Non-pigmented ciliary epithelial cell (primary cell): ENCODE measurements at places on chromosomes 1 and 21.
A peak's percentile ranks its signal among the peaks of the same experiment; 100 is the strongest.

DNA sequence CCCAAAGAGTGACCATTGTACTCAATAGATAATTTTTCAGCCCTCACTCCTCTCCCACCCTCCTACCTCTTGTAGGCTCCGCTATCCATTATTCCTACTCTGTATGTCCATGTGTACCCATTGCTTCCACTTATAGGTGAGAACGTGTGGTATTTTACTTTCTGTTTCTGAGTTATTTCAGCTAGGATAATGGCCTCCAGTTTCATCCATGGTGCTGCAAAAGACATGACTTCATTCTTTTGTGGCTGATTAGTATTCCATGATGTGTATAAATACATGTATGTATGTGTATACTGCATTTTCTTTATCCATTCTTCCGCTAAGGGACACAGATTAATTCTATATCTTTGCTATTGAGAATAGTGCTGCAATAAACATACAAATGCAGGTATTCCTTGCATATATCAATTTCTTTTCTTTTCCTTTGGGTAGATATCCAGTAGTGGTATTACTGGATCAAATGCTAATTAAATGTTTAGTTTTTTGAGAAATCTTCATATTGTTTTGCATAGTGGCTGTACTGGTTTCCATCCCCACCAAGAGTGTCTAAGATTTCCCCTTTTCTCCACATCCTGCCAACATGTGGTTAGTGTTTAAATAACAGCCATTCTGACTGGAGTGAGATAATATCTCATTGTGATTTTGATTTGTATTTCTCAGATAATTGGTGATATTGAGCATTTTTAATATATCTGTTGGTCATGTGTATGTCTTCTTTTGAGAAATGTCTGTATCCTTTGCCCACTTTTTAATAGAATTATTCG is 4.9 kb downstream of the LY9 start:
- DNase-seq = no peak

- DNase-seq = no peak
Observed at GRCh38 chr1:86733340-86733739, 29.0 kb downstream of the SH3GLB1 start.

DNA sequence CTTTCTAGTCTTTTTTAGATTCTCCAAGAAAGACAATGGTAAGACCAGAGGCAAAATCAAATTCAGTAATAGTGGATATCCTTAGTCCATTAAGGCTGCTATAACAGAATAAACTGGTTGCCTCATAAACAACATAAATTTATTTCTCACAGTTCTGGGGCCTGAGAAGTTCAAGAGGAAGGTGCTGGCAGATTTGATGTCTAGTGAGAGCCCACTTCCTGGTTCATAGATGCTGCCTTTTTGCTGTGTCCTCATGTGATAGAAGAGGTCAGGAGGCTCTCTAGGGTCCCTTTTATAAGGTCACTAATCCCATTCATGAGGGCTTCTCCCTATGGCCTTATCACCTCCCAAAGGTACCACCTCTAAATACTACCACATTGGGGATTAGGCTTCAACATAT is 31.5 kb upstream of the BTG3 start:
- DNase-seq = no peak

DNA sequence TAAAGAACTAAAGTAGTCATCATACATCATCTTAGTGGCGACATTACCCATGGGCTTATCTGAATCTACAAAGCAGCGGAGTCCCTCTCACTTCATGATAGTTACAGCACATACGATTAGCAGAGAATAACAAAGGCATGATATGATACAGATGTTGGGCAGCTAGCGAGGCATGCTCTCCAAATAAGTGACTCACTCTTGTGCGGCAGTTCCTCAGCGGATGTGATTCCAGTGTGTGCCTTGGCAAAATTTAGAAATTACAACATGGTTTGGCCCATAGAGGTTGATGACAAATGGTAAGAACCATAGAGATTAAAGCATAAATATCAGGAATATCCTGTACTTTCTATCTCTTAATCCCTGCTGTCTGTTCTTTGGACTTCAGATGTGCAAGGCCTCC is 48.1 kb upstream of the PAXBP1 start:
- DNase-seq = no peak

DNA sequence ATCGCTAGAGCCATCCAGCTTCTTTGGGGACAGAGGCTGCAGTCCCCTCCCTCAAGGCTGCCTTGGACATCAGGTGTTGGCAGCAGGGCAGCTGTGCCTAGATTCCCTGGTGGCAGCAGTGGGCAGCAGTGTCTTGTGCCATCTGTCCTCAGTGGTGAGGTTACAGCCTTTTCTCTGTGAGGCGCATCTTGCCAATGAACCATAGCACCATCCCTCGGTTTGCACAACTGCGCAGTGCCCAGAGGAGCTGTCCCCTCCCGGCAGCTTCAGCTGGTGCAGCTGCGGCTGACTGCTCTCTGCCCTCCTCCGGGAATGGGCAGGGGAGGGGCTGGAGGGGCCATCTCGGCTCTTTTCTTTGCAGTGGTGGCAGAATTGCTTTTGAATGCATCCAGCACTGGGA is 59.0 kb upstream of the C8B start:
- no peak for DNase-seq

- no peak for DNase-seq
Observed at GRCh38 chr1:54567961-54568360, 19.9 kb downstream of the ACOT11 start.

GRCh38 chr1:104878203-104878909 is 1128.7 kb downstream of the AMY1C start:
- DNase-seq = no peak

GRCh38 chr1:33712186-33712585 is 151.7 kb upstream of the HMGB4 start:
- no peak for DNase-seq

DNA sequence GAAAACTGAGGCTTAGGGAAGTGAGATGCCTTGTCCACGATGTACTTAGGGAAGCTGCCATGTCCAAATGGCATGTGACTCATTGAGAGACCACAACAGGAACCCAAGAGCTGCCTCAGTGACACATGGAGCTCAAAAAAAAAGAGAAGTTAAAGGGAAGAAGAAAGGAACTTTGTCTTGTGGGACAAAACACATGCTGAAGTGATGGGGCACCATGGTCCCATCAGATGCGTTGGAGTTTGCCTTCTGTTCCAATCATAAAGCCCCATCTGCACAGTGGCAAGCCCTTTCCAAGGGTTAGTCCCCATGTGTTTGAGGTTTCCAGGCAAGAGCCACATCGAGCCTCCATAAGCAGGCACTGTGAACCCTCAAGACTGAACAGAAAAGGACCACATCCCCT is 8.0 kb downstream of the MED8 start:
- no peak for DNase-seq

- no peak for DNase-seq
Observed at GRCh38 chr21:33732038-33732437, 89.7 kb downstream of the ITSN1 start.

DNA sequence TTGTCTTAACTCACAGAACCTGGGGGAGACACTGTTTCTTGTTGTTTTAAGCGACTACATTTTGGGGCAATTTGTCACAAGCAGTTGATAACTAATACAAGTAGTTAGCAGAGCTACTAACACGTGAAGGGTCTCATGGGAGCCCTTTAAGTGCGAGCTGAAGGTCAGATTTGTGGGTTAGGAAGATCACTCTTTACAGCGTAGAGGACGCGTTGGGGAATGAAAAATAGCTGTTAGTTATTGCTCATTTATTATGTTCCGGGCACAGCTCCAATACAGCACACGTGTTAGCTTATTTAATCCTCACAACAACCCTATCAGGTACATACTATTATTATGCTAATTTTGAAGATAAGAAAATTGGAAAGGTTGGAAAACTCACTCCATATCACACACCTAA is 95.9 kb downstream of the ACTL8 start:
- DNase-seq = no peak

DNA sequence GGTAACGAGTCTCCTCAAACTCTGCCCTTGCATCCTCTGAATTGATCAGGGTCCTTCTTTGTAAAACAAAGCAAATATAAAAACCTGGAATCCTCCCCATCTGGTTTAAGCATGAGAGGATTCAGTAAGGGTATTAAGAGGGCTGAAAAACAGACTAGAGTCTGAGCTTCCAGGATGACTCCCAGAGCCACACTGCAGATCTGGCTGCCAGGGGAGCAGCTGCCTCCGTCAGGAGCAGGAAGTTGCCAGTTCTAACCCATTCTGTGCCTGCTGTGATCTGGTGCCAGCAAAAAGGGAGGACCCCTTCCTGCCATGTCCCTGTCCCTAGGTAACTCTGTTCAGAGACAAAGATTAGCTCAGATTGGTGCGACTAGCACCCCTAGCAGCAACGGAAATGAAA is 27.5 kb downstream of the SERTAD4 start:
- DNase-seq = no peak

- DNase-seq = no peak
Observed at GRCh38 chr1:205615789-205616188, 16.0 kb downstream of the ELK4 start.

GRCh38 chr1:109818271-109818987 is 54.7 kb upstream of the EPS8L3 start:
- no peak for DNase-seq

DNA sequence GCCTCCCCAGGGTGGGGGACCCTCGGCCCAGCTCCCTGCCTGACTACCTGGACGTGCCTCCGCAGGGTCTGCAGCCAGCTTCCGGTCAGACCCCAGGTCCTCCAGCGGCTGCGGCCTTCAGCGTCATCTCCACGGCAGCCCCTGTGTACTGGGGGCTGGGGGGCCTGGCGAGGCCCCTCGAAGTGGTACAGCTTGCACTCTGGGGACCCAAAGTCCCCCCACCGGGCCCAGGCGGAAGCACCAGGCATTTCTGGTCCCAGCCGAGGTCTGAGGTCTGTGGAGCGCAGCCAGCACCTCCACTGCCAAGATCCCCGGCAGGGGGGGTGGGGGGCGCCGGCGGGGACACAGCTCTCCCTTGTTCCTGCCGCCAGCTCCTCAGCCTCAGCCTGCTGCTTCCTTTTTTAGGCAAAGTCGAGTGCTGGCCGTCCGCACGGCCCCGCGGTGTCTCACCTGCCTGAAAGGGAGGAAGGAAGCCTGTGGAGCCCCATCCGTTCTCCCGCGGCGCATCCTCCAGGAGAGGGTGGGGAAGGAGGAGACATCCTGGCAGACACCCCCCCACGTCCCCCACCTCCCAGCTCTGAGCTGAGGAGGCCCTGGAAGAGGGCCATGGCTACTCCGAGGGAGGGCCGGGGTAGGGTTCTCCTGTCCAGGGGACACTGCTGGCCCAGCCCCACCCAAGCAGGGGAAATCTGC is 1.2 kb upstream of the VWA1 start:
- no peak for DNase-seq

- no peak for DNase-seq
Observed at GRCh38 chr1:247291833-247292561, 36.1 kb downstream of the VN1R5 start.

- no peak for DNase-seq
Observed at GRCh38 chr1:232634096-232634495, 4.2 kb upstream of the SIPA1L2 start.

DNA sequence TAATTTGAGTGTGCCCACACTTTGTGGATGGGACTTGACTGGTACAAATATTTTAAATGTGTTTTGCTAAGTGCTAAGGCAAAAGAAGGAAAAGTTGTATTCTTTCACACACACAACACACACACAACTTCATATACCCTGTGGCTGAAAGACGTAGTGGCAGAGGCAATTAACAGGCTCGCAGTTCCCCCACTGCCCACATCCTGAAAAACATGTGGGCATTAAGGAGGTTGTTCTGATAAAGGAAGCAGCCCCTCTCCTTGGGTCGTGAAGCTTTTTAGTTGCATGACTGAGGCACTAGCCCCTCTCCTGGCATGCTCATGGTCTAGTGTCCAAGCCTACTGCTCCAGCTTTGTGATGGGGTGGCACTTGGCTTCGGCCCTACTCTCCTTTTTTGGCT is 14.3 kb upstream of the ADAM30 start:
- no peak for DNase-seq

- no peak for DNase-seq
Observed at GRCh38 chr1:46675549-46676314, 4.1 kb downstream of the TEX38 start.

- peak; percentile 72 for DNase-seq
Observed at GRCh38 chr1:159889821-159890252, 10.1 kb downstream of the CFAP45 start.

DNA sequence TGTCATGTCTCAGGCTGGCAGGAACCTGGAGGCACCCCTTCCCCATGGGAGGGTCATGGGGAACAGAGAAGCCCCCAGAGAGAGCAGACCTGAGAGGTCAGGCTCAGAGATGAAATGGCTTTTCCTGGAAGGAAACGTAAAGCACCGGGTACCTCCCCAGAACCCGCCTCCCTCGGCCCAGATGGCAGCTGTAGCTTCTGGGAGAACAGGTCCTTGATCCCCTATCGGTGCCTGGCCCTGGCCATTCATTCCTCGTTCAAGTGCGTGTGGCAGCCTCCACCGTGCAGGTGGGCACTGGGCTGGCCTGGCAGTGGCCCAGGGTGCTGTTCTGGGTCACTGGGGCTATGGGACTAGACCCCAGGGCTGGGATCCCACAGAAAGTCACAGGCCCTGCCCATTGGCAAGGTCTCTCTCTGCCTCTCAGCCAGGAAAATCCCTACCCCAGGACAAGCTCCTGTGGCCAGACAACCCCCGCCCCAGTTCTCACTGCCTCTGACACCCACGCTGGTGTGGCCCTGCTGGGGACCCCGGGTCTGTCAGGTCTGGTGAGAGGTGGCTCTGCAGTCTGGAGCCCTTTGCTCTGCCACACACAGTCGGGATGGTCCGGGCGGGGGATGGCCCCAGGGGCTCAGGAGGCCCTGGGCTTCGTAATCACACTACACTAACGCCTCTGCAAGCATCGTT is 183.2 kb upstream of the VAMP3 start:
- DNase-seq = no peak

DNA sequence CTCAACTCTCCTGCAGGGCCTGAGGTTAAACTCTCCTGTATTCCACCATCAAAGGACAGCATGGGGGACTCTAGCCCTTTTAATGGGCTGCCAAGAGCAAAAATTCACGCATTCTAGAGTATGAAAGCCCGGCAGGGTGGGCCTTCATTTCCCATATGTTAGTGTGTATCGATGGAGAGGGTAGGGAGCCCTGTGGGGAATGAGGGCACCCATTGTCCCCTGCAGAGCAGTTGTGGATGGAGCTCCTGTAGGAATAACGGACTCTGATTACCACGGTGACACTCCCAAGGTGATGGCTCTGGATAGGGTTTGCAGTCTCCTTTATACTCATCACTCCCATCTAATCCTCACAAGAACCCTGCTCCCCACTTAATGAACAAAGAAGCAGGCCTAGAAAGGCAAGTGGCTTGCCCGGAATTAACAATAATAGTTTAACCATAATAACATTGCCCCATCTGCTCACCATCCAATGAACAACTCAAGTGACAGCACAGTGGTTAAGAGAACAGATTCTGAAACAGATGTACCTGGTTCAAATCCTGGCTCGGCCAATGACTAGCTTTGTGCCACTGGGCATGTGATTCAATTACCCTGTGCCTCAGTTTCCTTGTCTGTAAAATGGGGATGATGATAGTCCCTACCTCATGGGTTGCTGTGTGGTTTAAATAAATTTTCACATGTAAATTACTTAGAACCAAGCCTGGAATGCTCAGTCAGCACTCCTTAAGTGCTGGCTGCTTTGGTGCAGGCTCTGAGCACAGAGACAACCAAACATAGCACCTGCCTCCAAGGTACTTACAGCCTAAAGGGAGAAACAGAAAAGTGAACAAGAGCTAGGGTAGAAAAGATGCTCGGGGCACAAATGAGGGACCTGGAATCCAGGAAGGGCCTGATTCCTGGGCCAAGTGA is 29.0 kb downstream of the HIVEP3 start:
- DNase-seq = no peak

GRCh38 chr1:203462878-203463277 is 12.7 kb upstream of the PRELP start:
- no peak for DNase-seq
